Activated CD4-positive, alpha-beta memory T cell treated with anti-CD3 and anti-CD28 coated beads for 36 hours (primary cell): ENCODE measurements at places on chromosomes 3 and 15. TPM values are rescaled to one million over a fixed set of nuclear protein-coding genes. Genes with fewer than 3 reads are reported as not detected.

DNA sequence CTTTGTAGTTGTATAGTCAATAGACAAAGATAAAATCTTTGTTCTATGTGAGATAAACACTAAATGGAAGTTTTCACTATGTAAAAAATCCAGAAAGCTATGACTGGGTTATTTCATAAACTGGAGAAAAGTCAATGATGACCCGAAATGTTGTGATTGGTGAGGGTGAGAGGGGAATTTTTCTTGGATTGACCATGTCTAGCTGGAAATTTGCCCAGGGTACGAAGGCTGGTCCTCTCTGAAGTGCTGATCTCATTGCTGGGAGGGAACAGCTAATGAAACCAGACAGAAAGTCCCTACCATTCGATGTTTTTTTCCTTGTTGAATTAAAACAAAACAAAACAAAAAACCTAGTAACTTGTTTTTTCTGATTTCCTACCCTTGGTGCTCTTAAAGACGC lies 14.3 kb downstream of the TPRG1 start:
- H3K4me3 ChIP-seq, result no peak overlapping the region
- DNase-seq, result no peak
- H3K27me3 ChIP-seq, result no peaks in the 10 kb centered on the region
- H3K27ac ChIP-seq, result no peak overlapping the region
- H3K4me1 ChIP-seq, result no peaks in the 10 kb centered on the region
- peaks cover 8% of the 10 kb centered on the region for H3K36me3 ChIP-seq

DNA sequence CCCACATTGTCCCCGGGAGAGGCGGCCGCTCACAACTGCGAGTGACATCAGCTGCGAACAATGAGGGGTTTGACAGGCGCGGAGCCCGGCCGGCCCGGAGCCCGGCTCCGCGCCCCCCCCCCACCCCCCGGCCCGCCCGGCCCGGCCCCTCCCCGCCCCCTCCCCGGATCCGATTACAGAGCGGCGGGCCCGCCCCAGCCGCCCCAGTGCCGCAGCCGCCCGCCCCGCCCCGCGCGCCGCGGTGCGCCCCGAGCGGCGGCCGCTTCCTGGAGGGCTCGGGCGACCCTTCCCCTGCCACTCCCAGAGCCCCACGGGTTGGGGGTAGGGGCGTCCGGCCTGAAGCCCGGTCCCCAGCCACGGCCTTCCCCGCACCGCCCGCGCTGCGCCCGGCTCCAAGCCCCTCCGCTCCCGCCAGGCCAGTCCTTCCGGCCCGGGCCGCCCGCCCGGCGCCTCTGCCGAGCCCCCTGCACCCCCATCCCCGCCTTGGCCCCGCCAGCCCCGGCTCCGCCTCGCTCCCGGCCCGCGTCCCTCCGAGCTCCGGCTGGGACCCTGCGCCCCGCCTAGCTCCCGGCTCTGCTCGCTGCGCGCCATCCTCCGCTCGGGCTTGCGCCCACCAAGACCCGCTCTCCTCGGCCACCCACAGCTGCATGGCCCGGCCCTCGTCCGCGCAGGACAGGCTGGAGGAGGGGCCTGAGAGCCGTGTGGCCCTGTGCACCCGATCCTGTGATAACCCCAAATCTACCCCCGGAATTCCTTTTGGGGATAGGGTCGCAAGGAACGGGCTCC lies at the start of gene PCBP4:
TSS of gene PCBP4 (minus strand) at position 71 of the 786 bp plus-strand sequence. CDS start 6,214 bp downstream, outside the sequence.
- H3K27ac ChIP-seq, result peak within 1 kb of the TSS; percentile 45
- H3K27me3 ChIP-seq, result no peaks in the 10 kb centered on the region
- peaks cover 23% of the 10 kb centered on the region for H3K4me1 ChIP-seq
- DNase-seq, result peak; percentile 45

- no peak for DNase-seq
- no peak overlapping the region for H3K27ac ChIP-seq
- no peaks in the 10 kb centered on the region for H3K36me3 ChIP-seq
- peaks cover 12% of the 10 kb centered on the region for H3K27me3 ChIP-seq
Observed at GRCh38 chr3:86985181-86985826, 5.6 kb downstream of the VGLL3 start.

DNA sequence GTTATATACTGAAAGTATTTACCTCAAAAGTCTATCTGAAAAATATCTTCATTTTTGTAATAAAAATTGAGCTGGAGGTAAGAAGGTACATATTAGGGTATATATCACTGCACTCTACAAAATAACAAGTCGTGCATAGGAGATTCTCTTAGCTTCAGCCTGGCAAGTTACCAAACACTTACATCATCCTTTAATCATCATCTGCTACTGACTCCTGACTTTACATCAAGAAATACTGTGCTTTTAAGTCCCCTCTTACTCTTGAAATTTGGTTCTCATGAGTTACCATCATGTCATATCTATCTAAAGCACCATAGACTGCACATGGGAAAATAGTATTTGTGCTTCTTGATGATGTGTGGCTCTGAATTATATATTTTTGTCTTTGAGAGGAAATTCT lies 50.8 kb downstream of the LYSMD4 start:
- no peaks in the 10 kb centered on the region for H3K27me3 ChIP-seq
- peaks cover 18% of the 10 kb centered on the region for H3K4me1 ChIP-seq
- no peak overlapping the region for H3K4me3 ChIP-seq
- H3K36me3 ChIP-seq, result peaks cover 42% of the 10 kb centered on the region
- no peak for DNase-seq

ARL8B gene
- total RNA-seq, result 55.4 TPM

DNA sequence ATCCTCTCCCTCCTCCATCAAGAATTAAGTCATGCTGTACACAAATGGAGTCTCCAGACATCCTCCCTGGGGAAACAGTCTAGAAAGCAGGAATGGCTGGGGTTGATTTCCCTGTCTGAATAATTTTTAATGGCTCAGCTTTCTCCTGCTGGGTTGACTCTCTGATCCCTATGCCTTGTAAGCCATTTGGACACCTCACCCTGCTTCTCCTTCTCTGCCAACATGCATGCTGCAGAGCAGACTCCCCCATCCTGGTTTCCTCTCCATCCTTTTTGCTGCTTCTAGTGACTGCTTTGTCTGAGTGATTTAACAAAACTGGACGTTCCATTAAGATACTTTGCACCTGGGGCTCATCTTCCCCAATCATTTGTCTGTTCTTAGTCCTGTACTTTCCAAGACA lies 22.2 kb downstream of the SV2B start:
- H3K27ac ChIP-seq, result no peak overlapping the region
- no peak for DNase-seq
- no peak overlapping the region for H3K4me3 ChIP-seq
- peaks cover 21% of the 10 kb centered on the region for H3K27me3 ChIP-seq
- H3K4me1 ChIP-seq, result no peaks in the 10 kb centered on the region

DNA sequence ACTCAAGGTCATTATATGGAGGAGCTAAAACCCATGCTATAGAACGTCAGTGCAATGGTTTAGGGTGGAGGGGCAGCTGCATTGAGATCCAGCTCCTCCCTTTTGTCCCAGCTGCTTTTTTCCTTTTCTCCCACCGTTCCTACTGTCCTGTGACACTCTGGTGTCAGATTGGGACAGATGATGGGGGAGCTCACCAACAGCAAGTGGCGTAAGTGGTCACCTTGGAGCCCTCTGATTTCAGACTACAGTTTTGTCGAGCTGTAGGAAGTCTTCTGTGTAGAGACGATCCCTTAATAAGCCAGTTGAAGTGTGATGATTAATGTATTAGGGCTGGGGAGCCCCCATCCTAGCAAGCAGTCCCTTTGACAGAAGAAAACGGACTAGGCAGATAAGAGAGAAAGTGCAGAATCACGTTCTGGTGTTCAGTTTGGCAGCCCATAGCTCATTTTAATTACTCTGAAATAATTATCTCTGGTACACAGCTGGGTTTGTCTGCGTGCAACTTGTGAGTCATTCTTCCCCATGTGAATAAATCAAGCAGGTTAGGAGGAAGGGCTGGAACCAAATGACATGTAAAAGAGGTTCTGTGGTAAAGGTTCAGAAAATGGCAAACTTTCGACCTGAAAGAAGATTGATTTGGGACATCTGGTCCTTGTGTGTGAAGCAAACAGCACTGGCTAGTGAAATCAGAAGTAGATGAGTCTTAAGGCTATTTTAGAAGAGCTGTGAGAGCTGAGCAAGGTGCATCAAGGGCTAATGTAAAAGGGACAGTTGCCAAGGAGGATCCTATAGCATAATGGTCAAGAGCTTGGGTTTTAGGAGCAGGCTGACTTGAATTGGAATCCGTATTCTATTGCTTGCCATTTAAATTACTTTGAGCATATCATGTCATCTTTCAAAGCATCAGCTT lies 241.4 kb downstream of the EDEM1 start:
- no peak overlapping the region for H3K27ac ChIP-seq
- no peaks in the 10 kb centered on the region for H3K36me3 ChIP-seq
- peaks cover 10% of the 10 kb centered on the region for H3K4me1 ChIP-seq
- no peak overlapping the region for H3K4me3 ChIP-seq

DNA sequence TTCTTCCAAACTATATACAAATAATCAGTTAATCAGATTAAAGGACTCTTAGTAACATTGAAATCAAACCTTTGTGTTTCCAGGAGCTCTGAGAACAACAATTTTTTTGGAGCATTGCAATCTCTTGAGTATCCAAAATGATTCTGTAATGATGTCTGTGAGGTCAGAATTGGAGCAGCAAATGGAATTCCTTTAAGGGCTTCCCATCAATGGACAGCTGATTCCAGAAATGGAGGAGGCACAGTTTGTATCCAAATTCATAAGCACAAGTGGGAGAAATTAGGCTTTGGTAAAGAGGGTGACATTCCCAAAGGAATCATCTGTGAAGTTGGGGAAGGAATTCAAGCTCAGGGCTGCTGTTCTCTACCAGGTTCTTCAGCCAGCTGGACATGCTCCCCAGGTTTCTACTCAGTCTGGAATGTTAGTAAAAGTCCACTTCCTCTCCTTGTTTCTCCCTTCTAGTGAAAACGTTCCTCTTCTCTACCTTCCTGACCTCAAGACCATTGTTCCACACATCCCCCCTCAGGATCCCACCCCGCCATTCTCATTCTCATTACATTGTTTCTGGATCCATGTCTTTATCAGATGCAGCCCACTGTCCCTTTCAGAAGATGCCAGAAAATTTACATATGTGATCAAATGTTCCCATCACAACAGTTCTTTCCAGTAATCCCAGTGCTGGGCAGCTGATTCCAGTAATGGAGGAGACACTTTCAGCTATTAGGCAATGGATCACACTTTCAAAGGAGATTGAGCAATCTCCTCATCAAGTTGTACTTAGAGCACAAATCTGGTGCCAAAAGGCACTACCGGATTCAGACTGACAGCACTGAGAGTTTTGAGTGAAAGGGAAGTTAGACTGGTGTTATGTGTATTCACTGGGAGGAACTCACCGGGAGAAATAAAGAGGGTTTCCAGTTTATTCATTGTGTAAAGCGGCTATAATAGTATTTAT lies 391.3 kb upstream of the TPRG1 start:
- peaks cover 8% of the 10 kb centered on the region for H3K4me1 ChIP-seq
- peaks cover 6% of the 10 kb centered on the region for H3K36me3 ChIP-seq
- H3K27ac ChIP-seq, result no peak overlapping the region
- H3K4me3 ChIP-seq, result no peak overlapping the region

DNA sequence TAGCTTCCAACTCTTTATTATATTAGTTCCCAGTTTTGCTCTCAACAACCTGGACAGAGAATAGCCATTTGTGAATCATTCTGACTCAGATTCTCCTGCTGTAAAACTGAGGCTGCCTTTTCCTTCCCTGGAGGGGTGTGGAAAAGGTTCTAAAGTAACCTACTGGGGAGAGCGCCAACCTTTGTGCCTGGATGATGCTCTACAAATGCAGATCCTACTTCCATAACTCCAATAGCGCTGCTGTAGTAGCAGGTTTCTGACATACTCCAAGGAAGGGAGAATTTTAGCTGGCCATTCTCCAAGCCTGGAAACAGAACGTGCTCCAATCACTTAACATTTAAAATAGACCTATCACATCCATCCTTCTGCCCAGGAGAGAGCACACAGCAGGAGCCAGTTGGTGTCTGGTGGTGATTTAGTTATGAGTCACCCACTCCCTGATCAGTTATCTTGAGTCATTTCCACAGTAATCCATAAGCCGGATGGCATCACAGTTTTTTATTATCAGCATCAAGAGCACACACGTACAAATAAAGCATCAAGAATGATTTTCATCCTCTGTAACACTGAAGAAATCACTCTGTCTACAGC lies 38.3 kb downstream of the MYH15 start:
- no peak overlapping the region for H3K4me3 ChIP-seq
- H3K27ac ChIP-seq, result no peak overlapping the region
- peaks cover 3% of the 10 kb centered on the region for H3K27me3 ChIP-seq
- peaks cover 6% of the 10 kb centered on the region for H3K4me1 ChIP-seq

- H3K4me3 ChIP-seq, result no peak overlapping the region
- H3K36me3 ChIP-seq, result no peaks in the 10 kb centered on the region
- no peak for DNase-seq
- no peak overlapping the region for H3K27ac ChIP-seq
- H3K27me3 ChIP-seq, result no peaks in the 10 kb centered on the region
- peaks cover 4% of the 10 kb centered on the region for H3K4me1 ChIP-seq
Observed at GRCh38 chr3:188908002-188908850, 263.5 kb upstream of the TPRG1 start.

GRCh38 chr15:47409600-47409999 lies 307.7 kb upstream of the SEMA6D start:
- H3K36me3 ChIP-seq, result no peaks in the 10 kb centered on the region
- DNase-seq, result no peak
- no peak overlapping the region for H3K4me3 ChIP-seq
- H3K27ac ChIP-seq, result no peak overlapping the region
- H3K4me1 ChIP-seq, result no peaks in the 10 kb centered on the region
- H3K27me3 ChIP-seq, result no peaks in the 10 kb centered on the region

- no peaks in the 10 kb centered on the region for H3K27me3 ChIP-seq
- no peak overlapping the region for H3K4me3 ChIP-seq
- H3K27ac ChIP-seq, result no peak overlapping the region
- DNase-seq, result no peak
- H3K36me3 ChIP-seq, result peaks cover 12% of the 10 kb centered on the region
Observed at GRCh38 chr3:127018306-127018828, 35.5 kb downstream of the PLXNA1 start.

DNA sequence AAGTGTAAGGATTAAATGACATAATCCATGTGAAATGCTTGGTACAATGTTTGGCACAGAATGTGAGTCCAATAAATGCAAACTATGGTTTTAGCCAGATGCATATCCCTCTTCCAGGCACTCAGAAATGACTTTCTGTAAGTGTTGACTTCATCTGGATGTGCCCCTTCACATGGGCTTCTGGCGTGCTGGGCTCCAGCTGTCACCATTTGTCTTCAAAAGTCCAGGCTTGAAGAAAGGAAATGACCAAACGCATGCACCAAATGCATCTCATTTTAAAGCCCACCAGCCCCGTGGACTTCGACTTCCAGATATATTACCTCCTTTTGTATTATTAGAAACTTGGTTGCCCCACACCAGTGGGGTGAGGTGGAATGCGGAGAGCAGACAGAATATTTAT lies 23.7 kb downstream of the CRYGS start:
- no peak for DNase-seq
- no peaks in the 10 kb centered on the region for H3K27me3 ChIP-seq
- peak overlapping the region; percentile 81 for H3K27ac ChIP-seq
- peaks cover 3% of the 10 kb centered on the region for H3K36me3 ChIP-seq
- H3K4me1 ChIP-seq, result peaks cover 69% of the 10 kb centered on the region
- H3K4me3 ChIP-seq, result no peak overlapping the region

TGM4 gene
- total RNA-seq, result not detected
